ENCODE measurements at places on chromosomes 5 and 9. TPM values are rescaled to one million over a fixed set of nuclear protein-coding genes. Genes with fewer than 3 reads are reported as not detected.

The PALM2AKAP2 gene
- 9.5 TPM for polyA plus RNA-seq

The KCNV2 gene
- 0.06 TPM for polyA plus RNA-seq

The ZFP2 gene
- polyA plus RNA-seq = 6.2 TPM

The C5orf58 gene
- polyA plus RNA-seq = 0.49 TPM
